ENCODE measurements at places on chromosomes 12 and 14.
A peak's percentile ranks its signal among the peaks of the same experiment; 100 is the strongest.

GRCh38 chr12:91926848-91927247, 218.8 kb downstream of the BTG1 start:
- DNase-seq: peak; percentile 80

DNA sequence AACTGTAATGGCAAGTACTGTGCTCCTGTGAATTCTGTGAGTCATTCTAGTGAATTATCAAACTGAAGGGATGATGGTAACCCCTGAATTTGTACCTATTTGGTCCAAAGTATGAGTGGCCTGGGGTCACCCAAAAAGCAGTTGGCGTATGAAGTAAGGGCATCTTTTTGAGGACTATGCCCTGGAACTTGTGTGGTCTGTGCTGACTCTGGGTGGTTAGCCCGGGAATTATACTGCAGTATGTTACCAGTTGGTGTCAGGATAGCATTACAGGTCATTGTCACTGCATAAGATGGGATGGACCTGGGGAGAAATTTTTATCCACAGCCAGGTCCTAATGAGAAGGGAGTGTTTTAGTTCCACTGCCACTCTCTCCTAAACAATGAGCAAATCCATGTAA, 174.7 kb downstream of the SSPN start:
- no peak for DNase-seq

DNA sequence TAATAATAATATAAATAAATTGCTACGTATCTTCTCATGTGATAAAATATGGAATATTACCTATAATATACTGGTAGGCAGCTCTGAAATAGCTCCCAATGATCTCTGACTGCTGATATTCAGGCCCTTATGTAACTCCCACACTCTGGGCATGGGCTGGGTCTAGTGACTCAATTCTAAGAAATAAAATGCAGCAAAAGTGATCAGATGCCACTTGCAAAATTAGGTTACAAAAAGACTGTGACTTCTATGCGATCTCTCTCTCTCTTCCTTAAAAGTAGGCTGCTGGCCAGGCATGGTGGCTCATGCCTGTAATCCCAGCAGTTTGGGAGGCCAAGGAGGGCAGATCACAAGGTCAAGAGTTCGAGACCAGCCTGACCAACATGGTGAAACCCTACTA, 10.3 kb upstream of the CACNB3 start:
- no peak for DNase-seq

DNA sequence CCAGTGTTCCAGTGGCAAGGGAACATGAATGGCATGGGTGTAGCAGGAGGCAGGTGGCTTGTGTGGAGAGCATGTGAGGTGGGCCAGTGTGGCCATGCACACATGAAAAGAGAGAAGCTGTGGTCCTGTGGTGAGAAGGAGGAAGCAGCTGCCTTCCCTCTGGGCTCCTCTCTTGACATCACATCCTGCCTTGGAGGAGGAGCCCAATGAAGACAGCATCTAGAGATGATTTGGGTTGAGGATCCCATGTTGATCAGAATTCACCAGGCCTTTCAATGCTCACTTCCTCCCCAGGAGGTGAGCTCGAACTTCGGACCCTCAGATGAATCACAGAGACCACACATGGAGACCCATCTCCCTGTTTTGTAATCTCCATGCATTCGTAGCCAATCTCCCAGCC, 82.6 kb downstream of the LRRC74A start:
- no peak for DNase-seq

DNA sequence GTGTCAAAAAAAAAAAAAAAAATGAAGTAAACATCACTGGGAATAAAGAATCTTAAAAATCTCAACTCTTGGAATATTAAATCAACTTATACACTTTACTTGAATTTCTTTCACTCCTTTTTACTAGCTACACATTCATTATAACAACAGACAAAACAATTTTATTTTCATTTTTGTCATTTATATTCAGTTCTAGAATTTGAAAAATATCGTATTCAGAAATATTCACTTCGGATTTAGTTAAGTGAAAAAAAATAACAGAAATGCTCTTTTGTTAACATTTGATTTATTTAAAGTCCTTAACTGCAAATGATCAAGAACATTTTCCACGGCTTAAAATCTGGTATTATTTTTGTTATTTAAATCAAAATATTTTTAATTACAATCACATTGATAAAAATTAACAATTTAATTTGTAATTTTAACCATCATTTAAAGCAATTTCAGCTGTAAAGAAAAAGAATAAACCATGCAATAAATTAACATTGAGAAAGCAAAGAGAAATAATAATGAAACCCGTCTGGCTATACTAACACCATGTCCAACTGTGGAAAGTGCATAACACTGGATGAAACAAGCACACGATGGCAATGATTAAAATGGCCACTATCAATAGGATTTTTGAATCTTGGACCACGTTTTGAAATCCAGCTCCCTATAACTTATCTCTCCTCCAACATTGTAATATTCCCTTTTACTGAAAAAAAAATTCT, 5.2 kb downstream of the FOXA1 start:
- peak; percentile 28 for DNase-seq

DNA sequence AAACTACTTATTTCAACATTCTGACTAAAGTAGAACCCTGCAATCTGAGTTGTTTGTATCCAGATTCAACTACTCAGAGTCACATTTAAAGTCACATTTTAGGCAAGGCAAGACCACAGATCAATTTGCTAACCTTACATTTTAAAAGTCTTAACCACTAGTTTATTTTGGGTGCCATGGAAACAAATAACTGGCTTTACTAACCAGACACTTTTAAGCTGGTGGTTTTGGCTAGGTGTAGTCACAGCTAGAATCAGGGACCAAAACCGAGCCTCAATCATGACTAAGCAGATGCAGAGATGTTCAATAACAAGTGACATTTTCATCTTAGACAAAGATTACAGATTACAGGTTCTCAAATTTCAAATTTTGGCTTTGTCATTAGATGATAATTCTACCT, 115.3 kb downstream of the PDE6H start:
- no peak for DNase-seq

DNA sequence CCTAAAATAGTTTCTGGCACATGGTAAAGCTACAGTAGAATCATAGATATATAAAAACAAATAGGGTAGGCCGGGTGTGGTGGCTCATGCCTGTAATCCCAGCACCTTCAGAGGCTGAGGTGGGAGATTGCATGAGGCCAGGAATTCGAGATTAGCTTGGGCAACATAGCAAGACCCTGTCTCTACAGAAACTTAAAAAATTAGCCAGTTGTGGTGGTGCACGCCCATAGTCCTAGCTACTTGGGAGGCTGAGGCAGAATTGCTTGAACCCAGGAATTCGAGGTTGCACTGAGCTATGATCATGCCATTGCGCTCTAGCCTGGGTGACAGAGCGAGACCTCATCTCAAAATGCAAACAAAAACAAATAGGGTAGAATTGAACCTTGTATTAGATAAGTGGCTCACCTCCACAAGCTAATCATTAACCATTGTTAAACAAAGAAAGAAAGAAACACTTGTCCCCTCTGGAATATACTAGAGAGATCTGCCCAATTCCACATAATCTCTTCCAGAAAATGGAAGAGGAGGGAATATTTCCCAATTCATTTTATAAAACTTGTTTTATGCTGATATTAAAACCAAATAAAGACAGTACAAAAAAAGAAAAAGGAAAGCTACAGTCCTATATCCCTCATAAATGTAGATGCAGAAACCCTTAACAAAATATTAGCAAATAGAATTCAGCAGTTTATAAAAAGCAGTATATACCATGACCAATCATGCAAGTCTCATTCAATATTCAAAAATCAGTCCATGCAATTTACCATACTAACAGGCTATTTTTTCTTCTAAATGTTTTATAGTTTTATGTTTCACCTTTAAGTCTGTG, 22.7 kb upstream of the DHRS2 start:
- DNase-seq: no peak

GRCh38 chr12:56146492-56147460, 5.6 kb upstream of the MYL6B start:
- DNase-seq: no peak

GRCh38 chr14:82420871-82421270, 887.2 kb upstream of the SEL1L start:
- no peak for DNase-seq

DNA sequence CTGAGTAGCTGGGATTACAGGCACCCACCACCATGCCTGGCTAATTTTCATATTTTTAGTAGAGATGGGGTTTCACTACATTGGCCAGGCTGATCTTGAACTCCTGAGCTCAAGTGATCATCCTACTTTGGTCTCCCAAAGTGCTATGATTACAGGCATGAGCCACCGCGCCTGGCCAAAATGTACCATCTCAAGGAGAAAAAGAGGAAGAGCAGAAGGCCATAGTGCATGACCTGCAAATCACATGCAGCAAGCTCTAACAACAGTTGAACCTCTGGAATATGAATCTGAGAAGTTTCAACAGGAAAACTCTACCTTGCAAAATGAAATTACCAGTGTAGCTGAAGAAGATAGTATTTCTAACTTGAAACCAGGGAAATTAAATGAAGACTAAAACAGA, 17.1 kb upstream of the SERPINA1 start:
- DNase-seq: no peak

DNA sequence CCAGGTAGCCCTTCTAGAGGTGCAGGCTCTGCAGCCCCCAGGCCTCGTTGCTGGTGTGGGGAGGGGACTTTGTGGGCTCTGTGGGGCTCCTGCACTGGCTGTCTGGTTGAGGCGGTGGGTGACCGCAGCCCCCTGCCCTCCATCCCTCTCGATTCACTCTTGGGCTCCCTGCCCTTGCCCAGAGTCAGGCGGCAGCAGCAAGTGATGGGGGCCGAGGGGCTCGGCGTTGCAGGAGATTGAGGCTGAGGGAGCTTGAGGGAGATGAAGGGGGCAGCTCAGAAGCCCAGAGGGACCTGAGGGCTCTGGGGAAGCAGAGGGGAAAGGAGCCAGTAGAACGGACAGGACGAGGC, 9.5 kb upstream of the LRTM2 start:
- no peak for DNase-seq

DNA sequence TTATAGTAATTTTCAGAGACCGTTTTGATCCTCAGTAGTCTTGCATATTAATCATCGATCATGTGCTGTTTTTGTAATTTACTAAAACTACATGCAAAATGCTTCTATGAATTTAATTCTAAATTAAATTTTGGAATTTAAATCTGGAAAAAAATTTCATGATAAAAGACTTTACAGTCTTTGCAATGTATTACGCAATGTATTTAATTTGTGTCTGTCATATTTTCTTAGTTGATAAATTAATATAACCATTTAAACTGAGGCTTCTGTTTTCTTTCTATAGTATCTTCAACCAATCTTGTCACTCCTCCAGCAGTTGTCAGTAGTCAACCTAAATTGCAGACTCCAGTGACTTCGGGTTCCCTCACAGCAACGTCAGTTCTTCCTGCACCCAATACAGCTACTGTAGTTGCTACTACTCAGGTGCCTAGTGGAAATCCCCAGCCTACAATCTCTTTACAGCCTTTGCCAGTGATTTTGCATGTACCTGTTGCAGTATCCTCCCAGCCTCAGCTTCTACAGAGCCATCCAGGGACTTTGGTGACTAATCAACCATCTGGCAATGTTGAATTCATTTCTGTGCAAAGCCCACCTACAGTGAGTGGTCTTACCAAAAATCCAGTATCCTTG, 94.8 kb downstream of the ATF7IP start:
- DNase-seq: no peak

GRCh38 chr14:58815161-58815701, 177.5 kb downstream of the DACT1 start:
- DNase-seq: peak; percentile 14

DNA sequence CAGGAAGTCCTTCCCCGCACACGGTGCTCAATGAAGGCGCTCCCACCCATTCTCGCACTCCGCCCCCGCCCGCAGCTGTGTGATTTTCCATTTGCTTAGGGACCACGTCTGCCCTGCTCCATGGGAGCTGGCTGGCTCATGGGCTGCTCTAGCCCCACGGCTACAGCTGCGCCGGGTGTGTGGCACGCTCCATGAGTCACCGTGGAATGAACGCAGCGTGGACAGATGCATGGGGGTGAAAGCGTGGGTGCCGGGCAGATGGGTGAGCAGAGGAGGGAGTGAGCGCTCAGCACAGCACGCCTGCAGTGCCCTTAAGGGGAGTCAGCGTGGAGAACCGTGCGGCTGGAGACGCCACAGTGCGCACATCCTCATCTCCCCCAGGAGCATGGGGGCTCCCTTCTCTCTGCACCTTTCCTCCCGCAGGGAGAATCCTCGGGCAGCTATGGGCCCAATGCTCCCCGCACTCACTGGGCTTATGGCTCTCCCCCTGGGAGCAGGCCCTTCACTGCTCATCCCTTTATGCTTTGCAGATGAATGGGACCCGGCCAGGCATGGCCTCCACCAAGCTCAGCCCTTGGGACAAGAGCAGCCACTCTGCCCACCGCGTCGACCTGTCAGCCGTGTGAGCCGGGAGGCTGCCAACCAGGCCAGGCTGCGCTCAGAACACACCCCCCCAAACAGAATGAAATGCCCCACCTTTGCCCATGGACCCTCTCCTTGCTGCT, 185.1 kb downstream of the ADGRD1 start:
- no peak for DNase-seq

DNA sequence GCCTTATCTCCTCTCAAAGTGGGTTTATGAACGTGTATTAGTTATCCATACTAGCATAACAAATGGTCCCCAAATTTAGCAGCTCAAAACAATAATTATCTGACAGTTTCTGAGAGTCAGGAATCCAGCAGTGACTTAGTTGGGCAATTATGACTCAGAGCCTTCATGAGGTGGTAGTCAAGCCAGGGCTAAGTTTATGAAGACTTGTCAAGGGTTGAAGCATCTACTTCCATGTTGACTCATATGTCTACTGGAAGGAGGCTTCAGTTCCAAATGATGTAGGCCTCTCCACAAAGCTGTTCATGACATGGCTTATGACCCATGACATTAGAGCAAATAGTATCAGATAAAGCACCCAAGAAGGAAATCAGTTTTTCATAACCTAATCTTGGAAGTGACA, 73.2 kb downstream of the IPO8 start:
- DNase-seq: no peak

- peak; percentile 18 for DNase-seq
These were observed 5.2 kb upstream of the ATG14 start for GRCh38 chr14:55416866-55417265.

GRCh38 chr12:102120886-102121285, 903 bp downstream of the PARPBP start:
- DNase-seq: peak; percentile 14

DNA sequence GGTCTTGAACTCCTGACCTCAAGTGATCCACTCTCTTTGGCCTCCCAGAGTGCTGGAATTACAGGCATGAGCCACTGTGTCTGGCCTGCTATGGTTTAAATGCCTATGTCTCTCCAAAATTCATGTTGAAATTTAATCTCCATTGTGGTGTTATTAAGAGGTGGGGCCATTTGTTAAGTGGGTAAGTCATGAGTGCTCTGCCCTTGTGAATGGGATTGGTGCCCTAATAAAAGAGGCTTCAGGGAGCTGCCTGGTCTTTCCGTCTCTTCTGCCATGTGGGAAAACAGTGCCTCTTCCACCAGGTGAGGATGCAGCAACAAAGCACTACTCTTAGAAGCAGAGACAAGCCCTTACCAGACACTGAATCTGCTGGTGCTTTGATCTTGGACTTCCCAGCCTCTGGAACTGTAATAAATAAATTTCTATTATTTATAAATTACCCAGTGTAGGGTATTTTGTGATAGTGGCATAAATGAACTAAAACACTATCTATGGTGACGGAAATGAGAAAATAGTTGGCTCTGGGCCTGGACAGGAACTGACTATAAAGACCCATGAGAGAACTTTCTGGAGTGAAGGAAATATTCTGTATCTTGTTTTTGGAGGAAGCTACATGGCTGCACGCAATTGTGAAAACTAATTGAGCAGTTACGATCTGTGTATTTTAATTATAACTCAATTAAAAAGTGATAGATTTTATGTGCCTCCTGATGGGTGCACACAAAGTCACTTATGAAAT, 12.1 kb upstream of the ATP23 start:
- DNase-seq: no peak
